Smooth muscle cell of the brain vasculature (primary cell): ENCODE measurements at places on chromosomes 7 and 10.
A peak's percentile ranks its signal among the peaks of the same experiment; 100 is the strongest.

GRCh38 chr7:42914421-42915045, 2.7 kb upstream of the C7orf25 start:
- no peak for DNase-seq

- no peak for DNase-seq
These were observed 171.5 kb downstream of the PRPF18 start for GRCh38 chr10:13758312-13758711.

DNA sequence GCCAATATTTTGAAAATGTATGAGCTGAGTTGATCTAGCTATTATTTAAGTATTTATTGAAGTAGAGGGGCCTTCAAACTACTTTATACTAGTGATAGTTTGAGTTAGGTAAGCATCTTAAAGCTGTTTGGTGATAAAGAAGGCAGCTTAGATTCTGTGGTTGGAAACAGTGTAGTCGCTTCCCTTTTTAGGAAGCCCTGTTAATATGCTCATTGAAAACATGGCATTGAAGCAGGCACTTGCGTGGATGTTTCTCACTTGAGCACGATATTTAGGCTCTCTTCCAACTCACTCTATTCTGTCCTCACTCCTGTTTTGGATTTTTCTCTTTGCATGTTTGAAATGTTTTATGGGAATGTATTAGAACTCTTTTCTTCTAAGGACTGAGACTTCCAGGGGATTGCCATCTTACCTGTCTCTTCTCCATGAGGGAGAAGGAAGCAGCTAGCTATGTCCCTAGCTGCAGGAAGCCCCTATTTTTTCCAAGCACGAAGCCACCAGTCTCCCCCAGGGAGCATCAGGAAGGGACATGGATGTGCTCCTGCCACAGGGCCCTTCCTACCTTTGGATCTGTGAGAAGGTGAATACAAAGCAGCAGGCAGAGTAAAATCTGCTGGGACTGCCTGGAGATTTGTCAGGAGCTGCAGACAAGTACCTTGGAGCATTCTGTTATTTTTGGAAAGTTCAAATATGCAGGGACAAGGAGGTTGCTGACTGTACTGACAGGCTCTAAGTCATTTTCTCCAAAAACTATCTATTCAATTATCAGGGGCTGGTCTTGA, 22.0 kb upstream of the BMPR1A start:
- no peak for DNase-seq

- DNase-seq: peak; percentile 72
These were observed 119.0 kb upstream of the KCNMA1 start for GRCh38 chr10:77756319-77757232.

DNA sequence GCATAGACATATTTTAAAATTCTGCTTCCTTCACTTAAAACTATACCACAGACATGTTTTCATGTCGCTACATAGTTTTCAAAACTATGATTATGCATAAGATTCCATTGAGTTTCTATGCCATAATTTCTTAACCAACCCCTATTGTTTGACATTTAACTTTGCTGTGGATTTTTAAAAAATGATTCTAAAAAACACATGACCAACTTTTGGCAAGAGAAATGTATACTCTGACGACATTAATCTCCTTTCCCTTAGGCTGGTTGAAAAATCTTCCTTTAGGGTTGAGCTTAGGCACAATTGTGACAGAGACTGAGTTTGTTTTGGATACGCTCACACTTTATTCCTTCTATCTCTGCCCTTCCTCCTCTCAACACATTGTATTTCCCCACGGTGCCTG, 14.9 kb downstream of the CREB5 start:
- DNase-seq: no peak

DNA sequence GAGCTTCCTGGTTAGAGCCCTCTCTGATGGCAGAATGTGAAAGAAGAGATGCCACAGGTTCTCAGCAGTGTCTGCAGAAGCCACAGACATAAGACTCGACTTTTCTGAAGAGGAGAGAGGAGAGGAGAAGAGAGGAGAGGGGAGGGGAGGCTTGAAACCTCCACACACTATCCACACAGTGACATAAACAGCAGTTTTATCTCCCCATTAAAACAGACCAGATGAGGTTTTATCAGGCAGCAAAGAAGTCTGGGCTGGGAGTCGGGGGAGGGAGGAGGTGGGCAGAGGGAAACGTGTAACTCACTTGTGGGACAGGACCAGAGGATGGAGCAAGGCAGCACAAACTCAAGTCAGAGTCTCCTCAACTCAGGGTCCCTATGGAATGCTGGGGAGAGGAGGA, 76.5 kb downstream of the XPNPEP1 start:
- DNase-seq: no peak

GRCh38 chr10:7407368-7408290, 3.2 kb downstream of the SFMBT2 start:
- DNase-seq: no peak

DNA sequence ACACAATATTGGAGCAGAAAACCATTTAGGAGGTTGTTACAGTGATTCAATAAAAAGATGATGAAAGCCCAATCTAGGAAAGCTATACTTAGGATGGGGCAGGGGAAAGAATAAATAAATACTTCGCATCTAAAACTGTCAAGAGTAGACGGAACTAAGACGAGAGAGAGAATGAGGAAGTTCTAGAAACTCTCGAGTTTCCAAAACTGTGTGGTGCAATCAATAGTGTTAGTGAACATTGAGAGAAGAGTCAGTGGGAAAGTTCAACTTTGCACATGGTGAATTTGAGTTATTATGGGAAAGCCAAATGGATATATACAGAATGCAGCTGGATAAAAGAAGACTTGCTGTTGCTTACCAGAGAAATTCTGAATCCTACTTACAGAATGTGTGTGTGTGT, 133.8 kb upstream of the MEOX2 start:
- DNase-seq: no peak

GRCh38 chr10:58779594-58779993, 266.9 kb downstream of the BICC1 start:
- DNase-seq: no peak

GRCh38 chr10:11170574-11170973, 152.9 kb downstream of the CELF2 start:
- no peak for DNase-seq

GRCh38 chr7:148253629-148254028, 336.9 kb upstream of the C7orf33 start:
- DNase-seq: no peak

DNA sequence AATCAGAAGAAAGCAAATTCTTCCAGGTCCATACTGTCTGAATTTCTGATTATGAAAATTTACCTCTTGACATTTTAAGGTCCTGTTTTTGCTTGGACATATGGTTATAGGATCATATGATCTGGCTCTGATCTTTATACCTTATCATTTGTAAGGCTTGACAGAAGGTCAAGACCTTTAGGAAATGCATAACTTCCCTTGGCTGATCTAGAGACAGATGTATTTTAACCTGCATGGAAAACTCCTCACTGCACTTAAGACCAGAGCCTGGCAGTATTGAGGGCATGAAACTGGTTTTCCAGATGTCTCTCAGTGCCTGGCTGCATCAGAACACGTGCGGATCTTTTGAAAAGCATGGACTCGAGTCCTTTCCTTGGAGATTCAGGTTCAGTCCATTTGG, 55.9 kb downstream of the TRRAP start:
- DNase-seq: no peak

GRCh38 chr7:84372155-84372621, 177.6 kb upstream of the SEMA3A start:
- no peak for DNase-seq

GRCh38 chr10:21217107-21217506, 308.4 kb downstream of the SKIDA1 start:
- no peak for DNase-seq

DNA sequence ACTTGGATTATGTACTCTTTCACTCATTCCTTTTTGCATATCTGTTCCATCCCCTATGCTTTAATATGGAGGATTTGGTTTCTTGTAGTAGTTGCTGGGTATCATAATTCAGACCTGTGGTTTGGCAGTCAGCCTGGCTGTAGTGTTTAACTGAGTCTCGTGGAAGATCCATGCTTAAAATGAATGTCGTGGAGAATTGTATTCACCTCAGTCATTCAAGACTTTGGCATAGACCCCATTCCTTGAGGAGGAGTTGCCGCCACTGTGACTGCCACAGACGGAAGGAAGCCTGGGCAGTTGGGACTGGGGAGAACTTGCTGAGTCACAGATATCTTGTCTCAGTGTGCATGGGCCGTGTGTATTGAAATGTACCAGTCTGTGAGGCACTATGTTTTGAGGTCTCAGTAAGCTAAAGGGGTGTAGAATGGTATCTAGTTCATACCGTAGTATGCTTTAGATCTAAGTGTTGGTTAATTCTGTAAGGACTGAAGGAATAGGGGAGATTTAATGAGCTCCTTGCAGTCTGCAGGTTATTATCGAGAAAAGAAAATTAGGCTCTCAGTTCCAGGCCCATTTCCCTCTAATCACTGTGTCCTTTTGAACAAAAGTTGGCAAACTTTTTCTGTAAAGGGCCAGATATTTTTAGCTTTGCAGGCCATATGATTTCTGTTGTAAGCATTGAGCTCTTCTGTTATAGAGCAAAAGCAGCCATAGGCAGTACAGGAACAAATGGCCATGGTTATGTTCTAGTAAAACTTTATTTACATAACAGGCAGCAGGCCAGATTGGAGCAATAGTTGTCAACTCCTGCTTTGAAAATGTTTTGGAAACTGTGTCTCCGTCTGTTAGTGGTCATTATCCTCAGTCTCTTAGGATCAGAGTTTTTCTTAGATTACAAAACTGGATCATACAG, 76.8 kb downstream of the TPST1 start:
- DNase-seq: peak; percentile 58
